T-helper 9 cell (primary cell): ENCODE measurements at places on chromosomes 6 and 20.

- DNase-seq: no peak
Observed at GRCh38 chr6:26032340-26033084, 54.7 kb upstream of the HFE start.

- no peak for DNase-seq
Observed at GRCh38 chr20:50029697-50030461, 47.1 kb downstream of the SNAI1 start.

GRCh38 chr20:20699144-20699543 lies 13.3 kb downstream of the RALGAPA2 start:
- no peak for DNase-seq

DNA sequence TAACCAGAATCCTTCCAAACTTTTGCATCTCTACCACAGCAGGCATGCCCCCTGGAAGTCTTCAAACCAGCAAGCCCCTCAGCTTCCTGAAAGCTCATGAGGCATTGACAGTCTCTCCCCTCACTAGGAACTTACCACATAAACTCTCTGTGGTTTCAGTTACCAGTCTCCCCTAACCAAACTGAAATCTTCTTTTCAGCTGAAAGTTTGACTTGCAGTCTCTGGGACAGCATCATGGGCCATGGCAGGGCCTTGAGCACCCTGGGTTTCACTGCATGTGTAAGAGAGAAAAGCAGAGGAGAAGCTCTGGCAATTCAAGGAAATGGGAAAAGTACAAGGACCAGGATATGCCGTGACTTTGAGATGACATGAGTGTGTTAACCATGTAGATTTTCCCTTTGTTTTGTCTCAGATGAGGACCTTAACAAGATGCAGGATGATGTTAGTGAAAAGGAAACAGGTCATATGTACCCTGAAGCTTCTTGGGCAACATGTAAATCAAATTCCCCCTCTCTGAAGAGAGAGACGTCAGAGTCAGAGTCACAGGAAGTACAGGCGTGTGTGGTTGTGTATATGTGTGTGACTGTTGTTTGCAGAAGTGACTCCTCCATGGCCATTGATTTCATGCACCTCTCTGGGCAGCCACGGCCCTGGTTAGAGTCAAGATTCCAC lies 106.3 kb downstream of the TNFRSF21 start:
- DNase-seq: no peak
